NK-92 treated with Interleukin-12 subunit alpha and Interleukin-12 subunit beta, amount 100 ng/mL, for 24 hours (cell line): ENCODE measurements at places on chromosomes 5 and 9.

DNA sequence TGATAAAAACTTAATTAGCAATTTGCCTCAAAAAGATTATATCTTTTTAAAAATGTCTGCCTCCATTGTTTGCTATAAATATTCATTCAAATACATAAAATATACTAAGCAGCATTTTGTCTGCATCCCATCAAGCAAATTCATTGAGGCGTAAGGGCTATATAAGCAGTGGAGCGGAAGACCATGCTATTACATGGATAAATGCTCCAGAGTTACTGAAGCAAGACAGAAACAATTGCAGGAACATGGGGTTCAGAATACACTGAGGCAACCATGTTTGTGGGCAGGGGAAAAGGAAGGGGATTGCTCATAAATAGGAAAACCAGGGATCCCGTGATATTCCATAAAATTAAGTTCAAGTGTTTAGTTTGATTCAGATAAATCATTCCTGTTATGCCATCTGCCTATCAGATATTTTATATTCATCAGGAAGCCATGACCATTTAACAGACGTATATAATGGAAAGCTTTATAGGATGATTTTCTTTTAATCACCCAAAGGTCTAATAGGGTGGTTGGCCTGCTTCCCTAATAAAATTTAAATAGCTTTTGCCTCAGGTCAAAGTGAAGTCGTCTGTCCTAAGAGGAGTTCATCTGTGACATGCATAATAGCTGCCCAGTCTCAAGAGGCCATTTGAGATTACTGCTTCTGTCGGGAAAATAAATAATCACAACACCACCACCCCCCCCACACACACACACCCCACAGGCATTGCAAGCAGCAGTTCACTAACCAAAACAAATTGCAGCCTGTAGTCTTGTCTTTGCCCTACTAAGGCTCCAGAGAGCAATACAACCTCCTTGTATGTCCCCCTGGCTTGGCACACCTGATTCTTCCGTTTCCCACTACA is 105.2 kb downstream of the RASEF start:
- no peak for DNase-seq

GRCh38 chr9:38417003-38417945 is 7.0 kb downstream of the IGFBPL1 start:
- no peak for DNase-seq

- DNase-seq = peak; percentile 42
Observed at GRCh38 chr5:79561525-79561893, 47.6 kb upstream of the HOMER1 start.

DNA sequence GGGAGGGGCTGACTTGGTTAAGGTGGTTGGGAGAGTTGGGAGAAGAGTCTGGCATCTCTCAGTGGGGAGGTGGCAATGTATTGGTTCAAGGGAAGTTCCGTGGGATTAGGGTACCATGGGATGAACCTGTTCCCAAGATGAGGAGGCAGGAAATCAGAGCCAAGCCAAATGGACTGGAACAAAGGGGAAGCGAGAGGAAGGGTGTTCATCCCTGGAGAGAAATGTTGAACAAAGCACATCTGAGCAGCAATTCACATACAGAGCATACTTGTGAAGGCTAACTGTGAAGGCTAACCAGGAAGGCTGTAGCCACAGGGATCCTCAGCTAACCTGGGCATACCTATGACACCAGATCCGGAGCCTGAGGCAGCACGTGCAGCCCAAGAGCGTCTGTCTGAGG is 214.0 kb downstream of the MCTP1 start:
- no peak for DNase-seq

DNA sequence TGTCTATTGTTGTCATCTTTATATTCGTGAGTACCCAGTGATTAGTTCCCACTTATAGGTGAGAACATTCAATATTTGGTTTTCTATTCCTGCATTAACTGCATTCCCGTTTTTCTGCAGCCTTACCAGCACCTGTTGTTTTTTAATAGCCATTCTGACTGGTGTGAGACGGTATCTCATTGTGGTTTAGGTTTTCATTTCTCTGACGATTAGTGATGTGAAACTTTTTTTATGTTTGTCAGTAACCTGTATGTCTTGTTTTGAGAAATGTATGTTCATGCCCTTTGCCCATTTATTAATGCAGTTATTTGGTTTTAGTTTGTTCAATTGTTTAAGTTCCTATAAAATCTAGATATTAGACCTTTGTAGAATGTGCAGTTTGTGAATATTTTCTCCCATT is 546.0 kb upstream of the RORB start:
- no peak for DNase-seq

GRCh38 chr5:14036947-14037346 is 92.5 kb upstream of the DNAH5 start:
- no peak for DNase-seq

- DNase-seq = no peak
Observed at GRCh38 chr9:76737154-76737902, 26.9 kb upstream of the PCA3 start.

- no peak for DNase-seq
Observed at GRCh38 chr5:137488516-137488915, 10.6 kb downstream of the SPOCK1 start.
